ENCODE measurements at places on chromosomes 1 and 21. TPM values are rescaled to one million over a fixed set of nuclear protein-coding genes. Genes with fewer than 3 reads are reported as not detected.

C1orf115 gene
- 4.3 TPM for total RNA-seq

B3GALT2 gene
- total RNA-seq = not detected

INSRR gene
- total RNA-seq = not detected

CATSPERE gene
- total RNA-seq = not detected

PM20D1 gene
- not detected for total RNA-seq

CR1 gene
- total RNA-seq = not detected

FCRL1 gene
- total RNA-seq = not detected

PERM1 gene
- not detected for total RNA-seq

PROK1 gene
- not detected for total RNA-seq

HEYL gene
- not detected for total RNA-seq

RHCE gene
- total RNA-seq = not detected
